Right ventricle myocardium inferior (tissue), 1 donor: ENCODE measurements at places on chromosomes 11 and 22. TPM values are rescaled to one million over a fixed set of nuclear protein-coding genes. Genes with fewer than 3 reads are reported as not detected.

F2 gene
- not detected for total RNA-seq

TTLL8 gene
- not detected for total RNA-seq

SLC6A5 gene
- not detected for total RNA-seq

FGF3 gene
- total RNA-seq: not detected

SNX32 gene
- not detected for total RNA-seq

DNA sequence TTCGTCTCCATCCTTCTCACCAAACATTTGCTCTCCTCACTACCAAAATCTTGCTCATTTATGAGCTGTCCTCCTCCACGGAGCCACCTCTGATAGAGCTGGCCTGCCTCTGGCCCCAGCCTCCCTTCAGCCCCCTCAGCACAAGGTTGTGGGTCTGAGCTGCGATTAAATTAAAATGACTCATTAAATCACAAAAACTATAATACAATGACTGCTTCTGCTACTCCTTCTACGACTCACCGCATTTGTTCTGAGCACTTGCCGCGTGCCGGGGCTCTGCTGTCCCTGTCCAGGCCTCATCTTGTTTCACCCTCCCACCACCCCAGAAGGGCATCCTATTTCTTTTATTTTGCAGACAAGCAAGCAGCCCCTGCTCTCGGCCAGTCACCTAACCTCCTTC lies 49.2 kb upstream of the TIMP3 start:
- no peak for DNase-seq
